ENCODE measurements at places on chromosomes 12 and 14.

- no peak for DNase-seq
Observed at GRCh38 chr14:78709795-78710557, 539.8 kb downstream of the NRXN3 start.

DNA sequence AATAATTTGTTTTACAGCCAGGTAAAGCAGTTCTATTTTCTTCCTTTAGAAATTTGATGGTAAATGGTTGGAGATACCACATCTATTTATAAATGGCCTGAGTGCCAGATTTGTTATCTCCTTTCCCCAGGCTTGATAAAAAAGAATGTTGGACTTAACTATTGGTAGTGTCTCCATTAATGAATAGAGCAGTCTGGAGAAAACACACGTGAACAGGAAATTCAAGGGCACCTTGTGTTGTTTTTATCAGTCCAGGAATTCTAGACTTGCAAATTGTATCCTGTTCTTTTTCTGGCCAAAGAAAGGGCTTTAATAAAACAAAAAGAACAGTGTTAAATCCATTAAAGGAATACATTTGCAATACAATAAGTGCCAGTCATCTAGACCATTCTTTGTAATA, 40.8 kb upstream of the BMAL2 start:
- DNase-seq = no peak

GRCh38 chr12:110560048-110560447, 23.1 kb downstream of the PPTC7 start:
- DNase-seq = no peak

- no peak for DNase-seq
Observed at GRCh38 chr14:59630288-59630963, 53.8 kb upstream of the CCDC175 start.

DNA sequence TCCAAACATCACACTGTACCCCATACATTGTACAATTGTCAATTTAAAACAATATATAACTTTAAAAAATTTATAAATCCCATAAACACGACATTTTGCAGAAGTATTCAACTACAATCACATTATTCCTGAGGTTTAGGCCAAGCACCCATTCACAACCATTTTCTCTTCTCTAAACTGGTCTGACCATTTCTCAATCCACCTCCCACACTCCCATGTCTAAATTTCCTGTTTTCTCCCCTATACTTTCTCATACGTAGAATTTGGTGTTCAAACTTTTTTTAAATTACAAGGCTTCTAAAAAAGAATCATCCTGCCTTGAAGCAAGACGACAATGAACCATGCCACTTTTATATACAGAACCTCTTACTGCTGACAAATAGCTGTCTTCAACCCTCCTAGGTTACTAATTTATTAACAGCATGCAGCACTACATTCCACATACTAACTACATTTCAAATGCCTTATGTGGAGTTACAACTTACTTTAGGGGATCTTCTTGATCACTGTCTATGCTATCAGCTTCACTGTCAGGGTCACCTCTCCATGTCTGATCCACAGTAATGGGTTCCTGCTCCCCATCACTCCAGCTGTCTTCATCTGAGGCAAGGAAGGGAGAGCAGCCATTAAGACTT, 3.4 kb downstream of the KANSL2 start:
- no peak for DNase-seq

DNA sequence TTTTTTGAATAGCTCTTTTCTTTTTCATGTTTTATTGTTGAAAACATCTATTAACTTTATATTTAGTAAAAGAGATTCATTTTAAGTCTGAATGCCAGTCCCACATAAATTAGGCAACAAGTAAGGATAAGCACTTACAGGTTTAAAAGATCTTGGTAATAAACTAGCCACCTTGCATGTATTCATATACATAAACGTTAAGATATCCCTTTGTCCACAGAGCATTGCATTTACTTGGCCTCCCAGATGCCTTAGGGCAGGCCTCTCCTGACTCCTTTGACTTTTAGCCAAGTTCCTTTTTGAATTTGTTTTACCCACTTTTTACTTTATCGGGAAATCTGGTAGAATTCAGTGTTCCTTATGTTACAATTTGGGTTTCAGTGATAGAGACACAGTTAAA, 331.7 kb downstream of the ETNK1 start:
- no peak for DNase-seq
